ENCODE measurements at places on chromosomes 1 and 21. TPM values are rescaled to one million over a fixed set of nuclear protein-coding genes. Genes with fewer than 3 reads are reported as not detected.
A peak's percentile ranks its signal among the peaks of the same experiment; 100 is the strongest.

GRCh38 chr1:119635811-119636390 is 12.2 kb downstream of the ZNF697 start:
- no peak overlapping the region for H3K27ac ChIP-seq
- no peaks in the 10 kb centered on the region for H3K27me3 ChIP-seq
- H3K4me3 ChIP-seq, result no peak overlapping the region
- DNase-seq, result no peak

GRCh38 chr1:226429858-226430715 is 22.2 kb upstream of the PARP1 start:
- no peak overlapping the region for H3K27ac ChIP-seq
- H3K36me3 ChIP-seq, result no peaks in the 10 kb centered on the region
- H3K27me3 ChIP-seq, result peaks cover 2% of the 10 kb centered on the region
- H3K4me3 ChIP-seq, result no peak overlapping the region

DNA sequence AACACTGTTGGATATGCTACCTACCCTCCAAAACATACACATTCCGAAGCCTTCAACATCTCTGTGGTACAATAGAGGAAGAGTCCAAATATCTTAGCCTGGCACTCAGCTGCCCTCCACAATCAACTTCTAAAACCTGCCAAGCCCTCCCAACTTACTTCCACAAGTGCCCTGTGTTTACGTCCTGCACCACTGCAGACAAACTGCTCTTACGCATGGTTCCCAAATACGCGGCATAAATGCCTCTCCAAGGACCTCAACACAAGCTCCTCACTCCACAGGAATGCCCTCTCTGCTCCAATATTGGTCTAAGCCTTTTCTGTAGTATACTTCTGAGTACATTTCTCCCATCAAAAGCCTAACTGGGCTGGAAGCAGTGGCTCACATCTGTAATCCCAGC is 6.8 kb downstream of the AK2 start:
- DNase-seq, result no peak
- peaks cover 54% of the 10 kb centered on the region for H3K36me3 ChIP-seq
- no peak overlapping the region for H3K27ac ChIP-seq
- H3K27me3 ChIP-seq, result no peaks in the 10 kb centered on the region
- H3K4me1 ChIP-seq, result peaks cover 72% of the 10 kb centered on the region
- no peak overlapping the region for H3K4me3 ChIP-seq

DNA sequence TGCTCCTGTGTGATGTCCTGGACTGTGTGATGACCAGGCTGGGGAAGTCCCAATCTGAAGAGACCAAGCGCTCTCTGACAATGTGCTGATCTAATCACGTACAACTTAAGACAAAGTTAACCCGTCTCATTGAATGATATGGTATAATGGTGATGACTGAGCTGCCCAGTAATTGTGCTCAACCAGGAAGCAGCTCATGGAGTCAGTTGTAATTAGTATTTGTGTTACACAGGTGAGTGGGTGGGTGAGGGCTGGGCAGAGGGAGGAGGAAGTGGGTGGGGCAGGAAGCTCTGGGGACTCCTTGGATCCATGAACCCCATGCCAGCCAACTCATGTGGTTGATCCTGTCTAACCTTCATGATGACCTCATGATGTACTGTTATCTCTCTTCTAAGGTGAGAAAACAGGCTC is 8.7 kb upstream of the ECE1 start:
- no peaks in the 10 kb centered on the region for H3K4me1 ChIP-seq
- H3K36me3 ChIP-seq, result peaks cover 1% of the 10 kb centered on the region
- no peak for DNase-seq
- no peak overlapping the region for H3K27ac ChIP-seq
- H3K27me3 ChIP-seq, result no peaks in the 10 kb centered on the region
- H3K4me3 ChIP-seq, result no peak overlapping the region

DNA sequence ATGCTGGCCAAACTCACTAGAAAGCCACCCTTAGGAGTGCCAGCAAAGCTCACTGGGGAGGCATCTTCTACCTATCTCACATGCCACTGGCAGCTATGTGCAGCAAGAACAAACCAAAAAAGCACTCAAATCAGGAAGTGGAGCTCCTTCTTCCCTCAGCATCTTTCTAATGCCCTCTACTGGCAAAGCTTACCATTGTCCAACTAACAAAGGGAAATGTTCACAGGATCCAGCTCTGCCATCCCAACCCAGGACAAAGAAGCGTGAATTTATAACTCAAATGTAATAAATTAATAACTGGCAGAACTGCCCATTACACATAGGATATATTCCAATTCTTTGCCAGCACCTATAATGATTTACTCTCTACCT is 38.9 kb downstream of the LEPR start:
- peak; percentile 35 for DNase-seq
- no peak overlapping the region for H3K27ac ChIP-seq
- H3K36me3 ChIP-seq, result no peaks in the 10 kb centered on the region
- H3K4me1 ChIP-seq, result peaks cover 12% of the 10 kb centered on the region

SYF2 gene
- 34.1 TPM for total RNA-seq

Measured in HepG2 (cell line).